ENCODE measurements at places on chromosomes 3 and 15.

GRCh38 chr3:52528586-52529375, 4.9 kb downstream of the NT5DC2 start:
- DNase-seq, result no peak

GRCh38 chr3:179676081-179676480, 23.2 kb downstream of the USP13 start:
- DNase-seq, result no peak

DNA sequence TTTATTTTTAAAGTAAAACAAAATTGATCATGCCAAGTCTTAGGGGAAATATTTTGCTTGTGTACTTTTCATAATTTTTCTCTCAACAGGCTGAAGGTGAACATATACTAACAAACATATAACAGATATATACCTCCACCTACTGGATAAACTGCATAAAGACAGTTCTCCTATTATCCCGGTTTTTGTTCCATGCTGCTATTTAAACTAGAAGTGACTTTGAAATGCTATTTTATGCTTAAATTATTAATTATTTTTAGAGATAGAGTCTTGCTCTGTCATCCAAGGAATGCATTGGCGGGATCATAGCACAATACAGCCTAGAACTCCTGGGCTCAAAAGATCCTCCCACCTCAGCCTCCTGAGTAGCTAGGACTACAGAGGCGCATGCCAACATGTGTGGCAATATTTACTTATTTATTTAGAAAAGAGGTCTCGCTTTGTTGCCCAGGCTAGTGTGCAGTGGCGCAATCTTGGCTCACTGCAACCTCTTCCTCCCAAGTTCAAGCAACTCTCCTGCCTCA, 49.8 kb downstream of the ST3GAL6 start:
- DNase-seq, result no peak

DNA sequence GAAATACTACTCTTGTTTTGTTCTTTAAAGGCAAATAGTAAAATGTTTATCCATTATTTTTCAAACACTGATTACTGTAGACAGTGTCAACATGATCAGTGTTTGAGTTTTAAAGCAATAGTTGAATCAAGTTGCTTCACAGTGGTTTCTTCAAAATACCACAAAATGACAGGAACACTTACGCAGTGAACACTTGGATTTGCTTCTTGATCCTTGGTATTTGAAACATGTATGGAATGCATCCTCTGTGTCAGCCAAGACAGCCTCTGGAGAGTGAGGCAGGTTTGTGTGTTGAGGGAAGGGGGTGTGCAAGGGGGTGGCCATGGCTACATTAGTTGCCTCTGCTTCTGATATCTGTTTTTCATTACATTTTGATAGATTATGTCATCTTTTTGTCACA, 413.0 kb downstream of the RBMS3 start:
- peak; percentile 60 for DNase-seq

DNA sequence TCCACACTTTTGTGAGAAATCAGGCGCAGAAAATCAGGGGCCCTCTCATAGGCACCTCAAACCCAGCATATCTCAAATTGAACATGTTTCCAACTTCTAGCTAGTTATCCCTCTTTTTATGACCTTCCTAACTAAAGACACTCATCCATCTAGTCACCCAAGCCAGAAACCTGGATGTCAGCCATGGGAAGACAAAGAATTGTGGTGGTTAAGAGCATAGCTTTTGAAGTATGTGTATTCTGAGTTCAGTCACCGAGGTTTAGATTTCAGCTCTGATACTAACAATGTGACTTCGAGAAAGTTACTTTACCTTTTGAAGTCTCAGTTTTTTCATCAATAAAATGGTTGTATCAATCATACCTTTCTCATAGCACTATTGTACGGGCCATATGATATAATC, 495.5 kb downstream of the NLGN1 start:
- DNase-seq, result no peak

DNA sequence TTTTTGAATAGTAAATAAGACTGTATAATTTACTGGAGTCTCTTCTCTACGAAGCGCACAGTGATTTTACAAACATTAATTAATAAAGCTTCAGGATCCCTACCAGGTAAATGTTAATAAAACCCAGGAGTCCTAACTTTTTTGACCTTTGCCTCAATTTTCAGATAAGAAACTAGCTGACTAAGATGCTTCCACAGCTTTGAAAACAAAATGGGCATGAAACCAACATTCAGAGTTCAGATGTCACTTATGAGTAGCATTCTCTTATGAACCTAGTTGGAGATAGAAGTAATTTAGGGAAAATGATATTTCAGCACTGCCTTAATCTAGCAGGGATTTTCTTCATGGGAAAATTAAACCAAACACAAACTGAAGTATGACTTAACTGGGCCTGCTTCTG, 13.0 kb upstream of the FHIT start:
- DNase-seq, result no peak

GRCh38 chr3:31129241-31129640, 234.8 kb upstream of the GADL1 start:
- no peak for DNase-seq

DNA sequence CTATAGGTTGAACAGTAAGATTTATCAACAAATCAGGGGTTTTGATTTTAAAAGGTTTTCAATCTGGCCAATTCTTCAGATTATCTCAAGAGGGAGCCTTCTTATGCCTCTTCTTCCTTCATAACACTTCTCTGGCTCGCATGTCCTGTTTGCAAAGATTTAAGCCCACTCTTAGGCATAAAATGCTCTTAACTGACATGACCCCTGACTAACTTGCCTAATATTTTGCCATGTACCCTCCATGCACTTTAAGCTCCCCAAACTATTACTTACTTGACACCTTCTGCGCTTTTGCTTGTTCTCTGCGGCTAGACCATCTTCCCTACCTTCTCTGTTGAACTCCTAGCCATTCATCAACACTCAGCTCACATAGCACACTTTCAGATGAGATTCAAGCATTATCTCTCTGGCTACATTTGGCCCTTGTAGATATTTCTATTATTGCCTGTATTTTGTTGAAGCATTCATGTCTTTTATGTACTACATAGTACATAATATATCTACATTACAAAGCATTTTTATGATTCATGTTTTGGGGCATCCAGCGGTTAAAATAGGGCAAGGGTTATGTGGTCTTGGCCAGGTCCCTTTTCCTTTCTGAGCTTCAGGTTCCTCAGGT, 1.0 kb upstream of the ARIH1 start:
- DNase-seq, result no peak

- no peak for DNase-seq
Measured at GRCh38 chr3:62027241-62027640, 346.1 kb downstream of the FEZF2 start.

GRCh38 chr3:136008732-136009470, 43.4 kb downstream of the PPP2R3A start:
- no peak for DNase-seq

- no peak for DNase-seq
Measured at GRCh38 chr3:183591881-183592521, 36.5 kb upstream of the KLHL6 start.

GRCh38 chr3:87575550-87575949, 299.2 kb upstream of the POU1F1 start:
- no peak for DNase-seq

DNA sequence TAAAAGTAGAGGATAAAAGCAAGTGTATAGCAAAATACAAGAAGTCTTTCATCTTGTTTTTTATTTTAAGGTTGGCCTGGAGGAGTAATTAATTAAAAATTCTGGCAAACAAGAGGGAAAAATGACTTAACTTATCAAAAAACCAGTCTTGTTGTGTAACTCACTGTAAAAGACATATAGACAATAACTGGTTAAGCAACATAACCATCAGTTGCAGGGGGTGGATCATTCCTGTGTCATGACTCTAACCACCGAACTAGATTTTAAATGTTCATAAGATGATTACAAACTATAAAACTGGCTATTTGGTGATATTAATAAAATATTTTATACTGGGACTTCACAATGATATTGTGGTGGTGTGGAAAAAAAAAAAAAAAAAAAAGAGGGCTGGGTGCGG, 130.6 kb downstream of the STAG1 start:
- peak; percentile 9 for DNase-seq

GRCh38 chr15:69679623-69680228, 227.1 kb downstream of the RPLP1 start:
- no peak for DNase-seq

DNA sequence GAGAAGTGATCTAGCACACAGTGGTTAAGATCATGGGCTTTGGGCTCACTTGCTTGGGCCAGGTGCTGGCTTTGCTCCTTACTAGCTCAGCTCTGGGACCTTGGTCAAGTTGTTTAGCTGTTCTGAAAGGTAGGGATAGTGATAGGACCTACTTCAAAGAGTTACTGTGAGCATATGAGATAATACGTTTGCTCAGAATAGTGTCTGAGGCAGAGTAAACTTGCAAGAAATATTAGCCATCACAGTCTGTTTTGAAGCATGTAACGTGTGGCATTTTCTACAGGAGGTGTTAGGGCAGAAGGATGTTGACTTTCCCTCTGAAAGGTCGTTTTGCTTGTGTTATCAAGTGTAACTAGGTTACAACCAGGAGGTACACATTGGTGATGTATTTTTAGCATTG, 34.5 kb upstream of the NFKBIZ start:
- no peak for DNase-seq

DNA sequence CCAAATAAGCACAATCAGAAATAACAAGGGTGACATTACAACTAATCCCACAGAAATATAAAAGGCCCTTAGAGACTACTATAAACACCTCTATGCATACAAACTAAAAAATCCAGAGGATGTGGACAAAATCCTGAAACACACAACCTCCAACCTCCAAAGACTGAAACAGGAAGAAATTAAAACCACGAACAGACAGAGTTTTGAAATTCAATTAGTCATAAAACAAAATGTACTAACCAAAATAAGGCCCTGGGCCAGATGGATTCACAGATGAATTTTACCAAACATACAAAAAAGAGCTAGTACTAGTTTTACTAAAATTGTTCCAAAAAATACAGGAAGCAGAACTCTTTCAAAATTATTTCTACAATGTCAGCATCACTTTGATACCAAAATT, 1043.6 kb downstream of the DIPK2A start:
- no peak for DNase-seq

- no peak for DNase-seq
Measured at GRCh38 chr15:66714543-66714981, 12.5 kb downstream of the SMAD6 start.

- DNase-seq, result no peak
Measured at GRCh38 chr3:141669434-141669833, 68.7 kb upstream of the RNF7 start.

DNA sequence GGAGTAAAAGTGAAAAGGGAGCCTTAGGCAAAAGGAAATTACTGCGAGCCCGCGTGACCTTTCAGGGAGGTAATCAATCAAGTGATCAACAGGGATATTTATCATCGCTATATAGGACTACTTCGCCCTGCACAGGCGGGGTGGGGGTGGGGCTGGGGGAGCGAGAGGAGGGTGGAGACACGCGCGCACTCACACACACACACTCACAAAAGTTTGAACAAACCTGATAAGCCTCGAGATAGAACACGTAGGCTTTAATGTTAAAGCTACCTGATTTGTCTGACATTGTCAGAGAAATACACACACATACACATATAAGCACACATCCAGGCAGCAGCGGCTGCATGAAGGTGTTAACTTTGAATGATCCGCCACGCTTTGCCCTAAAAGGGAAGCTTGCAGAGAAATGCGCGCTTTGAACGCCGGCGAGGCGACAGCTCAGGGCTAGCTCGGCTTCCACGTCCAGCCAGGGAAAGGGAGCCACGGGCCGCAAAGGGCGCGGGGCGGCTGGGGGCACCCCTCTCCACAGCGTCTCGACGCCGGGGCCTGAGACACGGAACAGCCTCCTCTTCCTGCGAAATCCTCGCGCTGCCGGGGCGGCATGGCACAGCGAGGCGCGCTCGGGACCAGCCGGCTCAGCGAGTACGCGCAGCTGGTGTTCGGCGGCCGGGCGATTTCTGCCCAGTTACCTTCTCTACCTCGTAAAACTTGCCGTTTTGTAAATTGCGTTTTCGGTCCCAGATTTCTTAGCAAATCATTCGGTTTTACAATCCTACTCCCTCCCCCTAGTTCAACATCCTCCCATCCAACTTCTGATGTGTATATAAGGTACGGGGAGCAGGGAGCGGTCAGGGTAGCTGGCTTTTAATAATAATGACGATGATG, 4.8 kb upstream of the MECOM start:
- no peak for DNase-seq

DNA sequence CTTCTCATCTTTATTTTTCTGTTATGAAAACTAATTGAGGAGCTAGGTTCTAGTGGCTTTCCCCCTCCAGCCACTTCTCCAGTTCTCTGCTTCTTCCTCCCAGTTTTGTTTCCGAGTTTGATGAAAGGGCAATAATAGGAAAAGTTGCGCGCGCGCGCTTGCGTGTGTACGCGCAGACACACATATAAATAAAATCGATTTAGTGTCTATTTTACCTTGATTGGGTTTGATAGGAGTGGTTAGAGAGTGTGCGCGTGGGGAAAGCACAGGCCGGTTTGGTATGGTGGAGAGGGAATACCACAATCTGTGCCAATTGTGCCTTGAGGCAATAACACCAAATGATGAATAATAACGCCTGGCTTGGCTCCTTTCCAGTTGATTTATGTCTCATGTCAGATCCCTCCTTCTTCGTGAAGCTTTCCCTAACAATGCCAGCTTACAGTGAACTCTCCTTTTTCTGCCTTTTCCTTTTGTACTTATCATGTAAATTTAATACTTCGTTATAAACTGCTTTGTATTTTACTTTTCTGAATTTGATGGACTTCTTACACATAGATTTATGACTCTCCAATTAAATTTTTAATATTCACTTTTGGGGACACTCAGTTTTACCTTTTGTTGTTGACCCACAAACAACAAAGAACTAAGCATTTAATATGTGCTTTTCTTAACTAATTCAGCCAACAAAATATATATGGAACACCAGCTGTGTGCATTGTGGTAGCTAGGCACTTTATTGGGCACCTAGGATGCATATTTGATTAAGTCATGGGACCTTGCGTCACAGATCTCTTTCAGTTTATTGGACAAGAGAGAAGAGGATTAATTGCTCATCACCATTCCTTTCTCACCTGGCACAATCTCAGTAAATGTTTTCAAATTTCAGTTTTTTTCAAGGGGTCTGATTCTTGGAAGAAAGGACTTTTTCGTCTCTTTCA, 1.7 kb downstream of the TIPARP start:
- peak; percentile 77 for DNase-seq

DNA sequence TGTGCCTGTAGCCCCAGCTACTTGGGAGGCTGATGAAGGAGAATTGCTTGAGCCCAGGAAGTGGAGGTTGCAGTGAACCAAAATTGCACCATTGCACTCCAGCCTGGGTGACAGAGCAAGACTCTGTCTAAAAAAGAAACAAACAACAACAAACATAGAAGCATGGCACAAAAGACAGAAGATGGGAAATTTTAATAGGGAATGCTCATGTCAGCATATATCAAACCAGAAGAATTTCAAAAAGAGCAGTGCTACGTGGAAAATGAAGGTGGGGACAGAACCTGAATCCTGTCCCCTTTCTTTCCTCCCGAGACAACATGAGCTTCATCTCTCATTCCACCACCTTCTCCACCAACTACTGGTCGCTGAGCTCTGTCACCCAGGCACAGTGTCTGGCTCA, 46.3 kb upstream of the MFGE8 start:
- DNase-seq, result no peak

GRCh38 chr15:52406601-52407000, 111.0 kb upstream of the MYO5C start:
- DNase-seq, result no peak

- DNase-seq, result no peak
Measured at GRCh38 chr3:107661447-107662123, 138.8 kb downstream of the BBX start.

GRCh38 chr15:78637776-78638435, 3.1 kb downstream of the CHRNB4 start:
- DNase-seq, result no peak

- no peak for DNase-seq
Measured at GRCh38 chr3:130894986-130895280, 1.0 kb downstream of the ATP2C1 start.

- DNase-seq, result no peak
Measured at GRCh38 chr3:128277378-128278069, 124.2 kb downstream of the EEFSEC start.
